RPMI7951 (cell line): ENCODE measurements at places on chromosomes 5 and 9. TPM values are rescaled to one million over a fixed set of nuclear protein-coding genes. Genes with fewer than 3 reads are reported as not detected.

DNA sequence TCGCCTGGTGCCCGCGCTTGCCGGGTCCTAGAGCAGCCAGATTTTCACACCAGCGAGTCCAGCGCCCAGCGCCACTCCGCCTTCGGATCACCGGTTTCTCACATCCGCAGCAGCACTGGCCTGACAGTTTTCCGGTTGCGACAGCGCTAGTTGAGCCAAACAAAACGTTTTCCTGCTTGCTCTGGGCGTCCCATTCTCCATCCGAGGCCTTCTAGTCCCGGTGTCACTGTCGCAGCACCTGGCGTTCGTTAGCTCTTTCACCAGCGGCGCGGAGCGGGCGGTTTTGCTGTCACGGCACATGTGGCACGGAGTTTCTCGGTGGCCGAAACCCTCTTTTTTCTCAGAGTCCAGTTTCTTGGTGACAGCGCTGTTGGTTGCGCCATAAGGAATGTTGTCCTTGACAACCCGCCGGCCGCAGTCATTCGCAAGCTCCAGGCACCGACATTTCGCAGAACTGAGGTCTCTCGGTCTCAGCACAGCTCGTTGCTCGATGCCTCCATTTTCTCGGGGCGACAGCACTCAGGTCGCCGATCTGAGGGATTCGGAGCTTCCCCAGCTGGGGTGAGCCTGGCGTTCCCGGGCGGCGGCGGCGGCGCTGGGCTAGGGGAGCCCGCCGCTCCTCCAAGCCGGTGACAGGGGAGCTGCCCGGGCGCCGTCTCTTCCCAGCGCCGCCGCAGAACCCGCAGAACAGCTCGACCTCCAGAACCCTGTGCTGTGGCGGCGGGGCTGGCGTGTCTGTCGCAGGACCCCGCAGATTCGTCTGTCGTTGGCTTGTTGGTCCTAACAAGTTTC is 47.8 kb downstream of the ANXA2R start:
- no peak for DNase-seq

DNA sequence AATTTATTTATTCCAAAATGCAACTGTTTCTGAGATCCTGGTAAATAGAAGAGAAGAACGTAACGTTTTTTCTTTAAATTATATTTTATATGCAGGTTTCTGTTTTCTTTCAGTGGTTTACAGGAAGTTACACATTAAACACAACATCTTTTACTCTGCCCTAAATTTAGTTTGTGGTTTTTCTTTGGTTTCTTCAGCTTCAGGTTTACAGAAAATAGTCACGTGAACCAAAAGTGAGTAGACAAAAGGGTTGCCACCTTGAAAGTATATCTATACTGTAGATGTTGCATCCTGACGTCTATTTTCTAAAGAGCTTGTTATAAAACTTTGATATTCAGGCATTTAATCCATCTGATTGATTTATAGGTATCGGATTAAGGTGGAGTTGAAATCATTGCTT is 1236.6 kb downstream of the MAT2B start:
- no peak for DNase-seq

DNA sequence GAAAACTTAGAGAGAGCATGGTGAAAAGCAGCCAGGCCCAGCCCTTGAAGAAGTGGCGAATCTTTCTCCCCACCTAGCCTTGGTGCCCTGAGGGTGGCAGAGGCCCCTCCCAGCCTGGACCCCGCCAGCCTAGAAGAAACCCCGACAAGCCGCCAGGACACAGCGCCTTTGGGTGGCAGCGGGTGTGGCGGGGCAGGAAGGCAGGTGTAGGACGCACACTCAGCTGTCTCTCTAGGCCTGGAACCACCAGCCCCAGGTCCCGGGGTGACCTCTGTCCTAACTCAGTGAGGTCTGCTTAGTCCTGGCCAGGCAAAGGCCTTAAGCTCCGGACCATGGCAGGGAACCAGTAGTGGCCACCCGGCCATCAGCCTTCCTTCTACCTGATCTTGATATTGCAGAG is 178.3 kb downstream of the BARX1 start:
- no peak for DNase-seq

GRCh38 chr5:39500551-39501175 is 75.9 kb upstream of the DAB2 start:
- no peak for DNase-seq

Gene IFNA13
- total RNA-seq: not detected in 2 replicates

Gene THBS4
- under 0.01 and 0.36 TPM in 2 replicates for total RNA-seq

- no peak for DNase-seq
Observed at GRCh38 chr5:61667525-61668218, 335.6 kb downstream of the ZSWIM6 start.

Gene FOXD4L5
- not detected in 2 replicates for total RNA-seq

Gene INSYN2B
- total RNA-seq: 6.2 and 8.4 TPM in 2 replicates

DNA sequence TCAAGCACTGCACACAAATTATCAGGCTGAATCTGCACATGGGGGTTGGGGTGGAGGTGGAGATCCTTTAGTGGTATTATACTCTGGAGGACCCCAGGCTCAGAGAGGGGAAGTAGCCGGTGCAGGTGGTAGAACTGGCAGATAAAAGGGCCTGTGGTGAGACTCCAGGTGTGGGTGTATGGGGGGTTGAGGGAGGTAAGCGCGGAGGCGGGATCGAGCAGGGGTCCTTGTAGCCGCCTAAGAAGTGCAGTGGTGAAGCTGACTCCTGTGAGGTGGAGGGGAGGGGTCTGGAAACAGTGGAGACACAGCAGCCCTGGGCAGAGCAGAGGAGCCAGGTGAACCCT is 841 bp downstream of the ACSL6 start:
- no peak for DNase-seq
